ENCODE measurements at places on chromosomes 1 and 21.

- DNase-seq: peak; percentile 96
These were observed 114.2 kb downstream of the BCAR3 start for GRCh38 chr1:93567255-93567918.

DNA sequence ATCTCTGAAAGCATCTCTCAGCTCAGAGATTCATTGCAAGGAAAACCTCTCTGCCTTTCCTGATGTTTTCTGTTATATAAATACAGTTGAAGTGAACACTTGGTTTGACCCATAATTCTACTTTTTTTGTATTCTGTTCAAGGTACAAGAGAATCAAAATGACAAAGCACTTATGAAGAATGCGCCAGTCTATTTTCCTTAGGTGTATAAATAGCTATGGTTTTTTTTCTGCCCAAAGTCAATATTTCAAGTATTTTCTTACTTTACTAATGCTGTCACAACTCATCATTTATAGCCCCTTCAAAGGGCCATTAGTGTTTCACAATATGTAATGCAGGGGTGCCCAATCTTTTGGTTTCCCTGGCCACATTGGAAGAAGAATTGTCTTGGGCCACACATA lies 142.5 kb upstream of the C1orf105 start:
- DNase-seq: no peak

- DNase-seq: peak; percentile 33
These were observed at the start of gene CHRNB2 for GRCh38 chr1:154567386-154568156. Gene CHRNB2, plus strand, starts transcription at chr1:154567778. Its CDS starts 267 bp downstream, at chr1:154568045.

- peak; percentile 18 for DNase-seq
These were observed 36.7 kb downstream of the DISC1 start for GRCh38 chr1:231663211-231663792.

- no peak for DNase-seq
These were observed 15.9 kb downstream of the PDIK1L start for GRCh38 chr1:26127235-26128163.

GRCh38 chr1:31984419-31985347 lies 29.0 kb upstream of the KHDRBS1 start:
- DNase-seq: peak; percentile 67

DNA sequence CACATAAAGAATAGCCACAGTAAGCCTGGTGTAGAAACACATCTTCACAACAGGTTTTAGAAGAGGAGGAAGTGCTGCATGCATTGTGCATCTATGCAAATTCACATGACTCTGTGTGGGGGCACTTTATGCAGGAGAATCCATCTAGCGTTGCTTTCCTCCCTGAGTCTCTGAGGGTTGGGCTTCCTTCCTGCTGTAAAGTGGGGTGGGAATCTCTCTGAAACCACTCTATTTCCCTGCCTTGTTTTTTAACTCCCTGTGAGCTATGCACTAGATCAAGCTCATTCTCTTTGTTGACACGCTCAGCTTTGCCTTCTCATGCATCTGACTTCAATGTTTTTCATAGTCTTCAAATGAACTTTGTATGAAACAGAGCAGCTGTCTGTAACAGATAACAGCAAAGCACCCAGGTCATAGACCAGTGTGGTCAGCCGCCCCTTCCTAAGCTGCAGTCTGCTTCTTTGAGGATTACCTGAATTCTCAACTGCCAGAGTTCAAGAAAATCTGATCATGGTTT lies 102.7 kb upstream of the DPH5 start:
- no peak for DNase-seq

DNA sequence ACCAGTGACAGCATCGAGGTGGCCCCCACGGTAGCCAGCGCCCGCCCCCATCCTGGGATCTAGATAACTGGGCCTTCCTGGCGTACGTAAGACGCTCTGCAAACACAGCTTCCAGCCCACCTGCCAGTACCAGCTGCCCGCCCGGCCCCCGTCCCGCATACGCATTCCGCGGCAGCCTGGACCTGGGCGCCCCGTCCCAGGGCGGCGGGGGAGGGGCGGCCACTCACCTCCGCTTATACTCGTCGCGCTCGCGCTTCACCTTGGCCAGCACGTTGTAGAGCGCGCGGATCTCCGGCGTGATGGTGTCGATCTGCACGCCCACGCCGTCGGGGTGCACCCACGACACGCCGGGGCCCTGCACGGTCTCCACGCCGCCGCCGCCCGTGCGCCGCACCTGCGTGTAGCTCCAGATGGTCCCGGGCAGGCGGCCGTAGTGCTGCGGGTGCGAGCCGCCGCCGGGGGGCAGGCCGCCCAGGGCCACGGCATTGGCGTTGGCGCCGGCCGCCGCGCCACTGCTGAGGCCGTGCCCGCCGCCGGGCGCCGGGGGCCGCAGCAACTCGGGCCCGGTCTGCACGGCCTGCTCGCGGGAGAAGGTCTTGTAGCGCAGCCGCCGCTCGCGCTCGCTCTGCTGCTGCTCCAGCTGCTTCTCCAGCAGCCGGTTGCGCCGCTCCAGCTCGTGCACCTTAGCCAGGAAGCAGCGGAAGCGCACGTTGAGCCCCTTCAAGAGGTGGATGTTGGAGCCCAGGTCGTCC lies 859 bp downstream of the IFFO2 start:
- DNase-seq: no peak

DNA sequence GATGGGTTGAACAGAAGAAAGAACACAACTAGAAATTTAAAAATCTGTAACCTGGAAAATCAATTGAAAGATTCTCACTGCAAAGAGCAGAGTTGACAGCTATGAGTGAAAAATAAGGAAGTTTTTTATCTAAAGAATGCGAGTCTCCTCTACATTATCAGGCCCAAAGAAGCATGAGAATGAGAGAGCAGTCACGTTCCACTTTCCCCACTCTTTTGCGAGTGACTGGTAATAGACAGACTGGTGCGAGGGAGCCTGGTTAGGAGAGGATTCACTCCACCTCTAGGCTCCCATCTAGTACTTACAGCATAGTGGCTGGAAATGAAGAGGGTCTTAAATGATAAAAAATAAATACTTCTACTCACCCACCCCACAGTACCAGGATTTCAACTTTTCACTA lies 52.0 kb downstream of the PRDX6 start:
- DNase-seq: no peak

DNA sequence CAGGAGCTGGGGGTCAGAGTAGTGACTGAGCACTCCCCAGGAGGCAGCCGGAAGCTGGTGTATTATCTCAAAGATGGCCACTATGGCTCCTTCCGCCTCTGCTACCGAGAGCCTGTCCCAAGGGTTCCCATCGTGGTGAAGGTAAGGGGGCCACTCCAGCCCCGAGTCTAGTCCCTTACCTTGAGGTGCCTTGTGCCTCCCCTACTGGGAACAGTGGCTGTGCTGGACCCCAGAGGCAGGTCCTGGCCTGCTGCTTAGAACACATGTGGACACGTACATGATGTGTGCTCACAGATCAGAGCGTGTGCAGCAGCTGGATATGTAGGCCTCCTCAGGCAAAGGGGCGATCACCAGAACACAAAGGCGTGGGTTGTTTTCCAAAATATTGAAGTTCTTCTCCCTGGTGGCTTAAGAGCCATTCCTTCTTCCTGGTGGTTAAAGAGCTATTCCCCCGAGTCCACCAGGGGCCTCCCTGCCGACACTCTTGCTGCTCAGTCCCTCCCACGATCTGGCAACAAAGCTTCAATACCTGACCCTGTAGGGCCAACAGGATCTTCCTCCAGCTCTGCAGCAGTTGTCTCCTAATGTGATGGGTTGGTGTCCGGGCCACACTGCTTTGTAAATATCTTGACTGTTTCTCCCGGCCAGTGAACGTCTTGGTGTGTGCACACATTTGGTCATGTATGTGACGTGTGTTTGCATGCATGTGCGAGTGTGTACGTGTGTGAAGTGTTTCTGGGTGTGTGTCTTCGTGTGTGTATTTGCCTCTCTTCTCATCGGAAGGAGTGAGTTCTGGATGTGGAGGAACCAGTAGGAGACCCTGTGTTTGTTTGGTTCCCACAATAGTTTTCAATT lies 68.4 kb upstream of the TINAGL1 start:
- no peak for DNase-seq

GRCh38 chr1:226736908-226737818 lies 1.9 kb downstream of the ITPKB start:
- DNase-seq: peak; percentile 51

DNA sequence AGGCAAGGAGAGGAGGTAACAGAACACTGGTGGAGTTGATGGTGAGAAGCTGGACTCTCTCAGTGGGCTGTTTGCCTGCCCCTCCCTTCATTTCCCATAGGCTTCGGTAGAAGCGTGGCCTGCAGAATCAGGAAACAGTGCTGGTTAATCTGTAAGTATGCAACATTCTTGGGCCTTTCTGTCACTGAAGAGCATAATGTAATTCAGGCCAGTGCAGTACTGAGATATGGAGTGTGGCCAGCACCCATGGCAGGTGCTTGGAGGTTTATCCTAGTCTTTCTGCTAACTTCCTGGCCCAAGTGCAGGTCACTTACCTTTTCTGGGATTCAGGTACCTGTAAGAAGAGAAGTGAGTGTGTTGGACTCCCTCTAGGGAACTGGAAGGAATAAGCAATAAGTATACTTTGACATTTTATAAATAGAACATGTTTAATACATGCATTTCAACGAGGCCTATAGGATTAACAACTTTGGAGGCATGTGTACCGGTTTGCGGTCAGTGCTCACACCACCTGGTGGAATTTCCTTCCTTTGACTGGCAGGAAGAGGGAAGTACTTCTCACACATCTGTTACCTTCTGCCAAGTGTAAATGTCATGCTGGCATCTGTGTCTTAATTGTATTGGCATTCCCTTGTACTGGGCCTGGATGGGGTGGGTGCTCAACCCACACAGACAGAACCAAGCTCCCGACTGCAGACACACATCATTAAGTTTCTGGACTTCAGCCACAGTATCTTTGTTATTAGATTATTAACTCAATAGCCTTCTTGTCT lies 105.5 kb downstream of the KIF26B start:
- no peak for DNase-seq

DNA sequence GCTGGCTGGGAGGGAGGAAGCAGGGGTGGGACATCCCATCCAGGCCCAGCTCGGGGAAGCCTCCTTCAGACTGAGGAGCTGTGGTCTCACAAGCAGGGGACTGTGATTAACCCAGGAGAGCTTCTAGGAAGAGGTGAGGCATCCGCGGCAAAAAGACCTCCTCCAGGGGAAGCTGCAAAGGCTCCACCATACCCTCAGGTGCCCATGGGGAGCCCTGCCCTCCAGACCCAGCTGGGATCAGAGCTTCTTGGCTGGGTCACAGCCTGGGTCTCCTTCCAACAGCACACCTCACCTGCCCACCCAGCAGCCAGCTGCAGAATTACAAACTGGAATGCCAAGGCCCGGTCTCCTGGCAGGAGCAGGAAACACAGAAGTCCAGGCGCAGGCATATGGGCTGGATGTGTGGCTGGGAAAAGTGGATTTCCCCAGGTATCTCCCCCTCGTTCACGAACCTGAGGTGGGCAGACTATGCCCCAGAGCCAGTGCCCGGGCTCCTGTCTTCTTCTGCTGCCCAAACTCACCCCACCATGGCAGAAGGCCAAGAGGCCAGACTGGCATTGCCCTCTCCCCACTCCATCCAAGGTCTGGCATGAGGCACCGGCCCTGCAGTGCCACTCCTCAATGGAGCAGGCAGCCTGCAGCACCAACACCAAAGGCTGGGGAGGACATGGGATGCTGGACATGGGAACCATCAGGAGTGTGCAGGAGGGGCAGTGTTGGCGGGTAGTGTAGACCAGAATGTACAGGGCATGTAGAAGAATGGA lies 15.4 kb upstream of the ARF1 start:
- DNase-seq: no peak

- peak; percentile 82 for DNase-seq
These were observed 73.4 kb downstream of the CEP350 start for GRCh38 chr1:180027949-180028445.

GRCh38 chr21:18387994-18388393 lies 15.6 kb downstream of the TMPRSS15 start:
- no peak for DNase-seq

- DNase-seq: no peak
These were observed 103.4 kb upstream of the ADAR start for GRCh38 chr1:154711416-154711815.

- DNase-seq: no peak
These were observed 50.4 kb downstream of the ATP5PO start for GRCh38 chr21:33865176-33865575.

- no peak for DNase-seq
These were observed 58.0 kb upstream of the IFNAR2 start for GRCh38 chr21:33171616-33172169.

DNA sequence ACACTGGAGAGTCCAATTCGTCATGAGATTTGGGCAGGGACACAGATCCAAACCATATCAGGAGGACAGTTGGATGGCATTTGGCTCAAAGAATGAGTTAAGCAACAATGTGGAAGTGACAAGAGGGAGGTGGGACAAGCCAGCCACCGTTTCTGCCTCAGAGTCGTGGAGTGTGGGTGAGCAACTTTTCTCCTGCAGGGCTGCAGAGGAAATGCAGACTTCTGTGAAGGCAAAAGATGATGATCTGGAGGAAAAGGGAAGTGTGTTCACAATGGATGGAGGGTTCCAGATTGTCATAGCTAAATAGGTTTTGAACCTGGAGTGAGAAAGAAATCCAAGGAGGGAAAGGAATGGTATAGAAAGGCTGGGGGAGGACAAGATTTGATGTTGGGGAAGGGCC lies 16.4 kb upstream of the KANK4 start:
- no peak for DNase-seq

GRCh38 chr1:177116941-177117340 lies 47.6 kb downstream of the ASTN1 start:
- DNase-seq: no peak

GRCh38 chr1:59833022-59833421 lies 18.3 kb downstream of the HOOK1 start:
- no peak for DNase-seq

- DNase-seq: no peak
These were observed 29.1 kb downstream of the EIF2D start for GRCh38 chr1:206582971-206583706.

DNA sequence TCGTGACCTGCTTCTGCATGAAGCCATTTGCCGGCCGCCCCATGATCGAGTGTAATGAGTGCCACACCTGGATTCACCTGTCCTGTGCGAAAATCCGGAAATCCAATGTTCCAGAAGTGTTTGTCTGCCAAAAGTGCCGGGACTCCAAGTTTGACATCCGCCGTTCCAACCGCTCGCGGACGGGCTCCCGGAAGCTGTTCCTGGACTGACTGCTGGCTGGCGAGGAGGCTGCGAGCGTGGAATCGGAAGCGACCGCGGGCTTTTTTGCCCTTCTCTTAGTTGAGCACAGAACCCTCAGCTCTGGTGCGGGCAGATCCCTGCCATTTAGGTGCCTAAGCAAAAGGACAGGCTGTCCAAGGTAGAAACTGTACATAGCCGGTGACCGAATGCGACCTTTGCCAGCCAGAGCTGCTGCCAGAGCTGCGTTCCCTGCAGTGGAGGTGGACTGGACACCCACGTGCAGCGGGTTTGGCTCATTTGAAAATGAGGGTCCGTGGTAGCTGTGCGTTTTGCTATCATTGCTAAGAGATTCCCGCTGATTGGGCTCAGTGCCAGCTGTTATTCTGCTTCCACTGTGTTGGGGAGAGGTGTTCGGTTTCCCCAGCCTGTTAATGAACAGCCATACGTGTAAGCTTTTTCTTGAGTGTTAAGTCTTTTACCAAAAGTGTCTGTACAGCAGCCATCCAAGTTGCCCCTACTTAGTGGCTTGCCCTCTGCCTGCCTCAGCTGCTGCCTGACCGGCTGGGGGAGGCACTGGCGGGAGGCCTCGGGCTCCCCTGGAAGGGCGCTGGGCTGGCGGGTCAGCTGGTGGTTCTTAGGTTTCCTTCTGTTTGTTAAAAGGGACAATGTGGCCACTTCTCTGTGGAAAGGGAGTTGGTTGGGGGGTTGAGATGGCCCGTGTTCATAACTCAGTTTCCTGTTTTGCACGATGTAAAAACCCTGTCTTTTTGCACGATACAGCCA lies 3.0 kb upstream of the THAP3 start:
- DNase-seq: no peak

Measured in fibroblast of lung (primary cell).